ENCODE measurements at places on chromosomes 2 and 18.
A peak's percentile ranks its signal among the peaks of the same experiment; 100 is the strongest.

DNA sequence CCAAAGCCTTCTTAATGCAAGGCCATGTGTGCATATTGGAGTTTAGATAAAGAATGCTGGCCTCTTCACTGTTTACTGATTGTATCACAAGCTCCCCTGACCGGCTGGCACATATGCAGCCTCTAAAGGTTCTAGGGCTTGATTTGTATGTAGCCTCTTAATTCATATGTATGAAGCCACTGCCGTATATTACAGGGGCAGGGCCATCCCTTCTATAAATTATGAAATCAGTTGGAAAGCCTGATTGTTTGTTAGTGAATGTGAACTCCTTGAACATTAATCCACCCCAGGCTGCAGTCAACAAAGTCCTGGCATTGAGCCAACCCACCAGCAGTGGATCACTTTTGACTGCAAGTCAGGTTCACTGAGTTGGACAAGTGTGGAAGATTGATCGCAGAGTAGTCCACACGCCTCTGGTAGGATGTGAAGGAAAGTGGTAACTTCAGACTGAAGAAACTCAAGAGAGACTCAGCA lies 61.6 kb upstream of the PARD3B start:
- no peak for DNase-seq

GRCh38 chr2:226813148-226813701 lies 13.6 kb upstream of the IRS1 start:
- DNase-seq, result no peak

GRCh38 chr18:69947361-69948133 lies at the start of gene CD226:
CD226 (minus strand) TSS chr18:69947873; CDS start chr18:69947406, 467 bp downstream.
- peak; percentile 45 for DNase-seq

GRCh38 chr2:234444893-234445292 lies 52.0 kb downstream of the ARL4C start:
- DNase-seq, result peak; percentile 48

DNA sequence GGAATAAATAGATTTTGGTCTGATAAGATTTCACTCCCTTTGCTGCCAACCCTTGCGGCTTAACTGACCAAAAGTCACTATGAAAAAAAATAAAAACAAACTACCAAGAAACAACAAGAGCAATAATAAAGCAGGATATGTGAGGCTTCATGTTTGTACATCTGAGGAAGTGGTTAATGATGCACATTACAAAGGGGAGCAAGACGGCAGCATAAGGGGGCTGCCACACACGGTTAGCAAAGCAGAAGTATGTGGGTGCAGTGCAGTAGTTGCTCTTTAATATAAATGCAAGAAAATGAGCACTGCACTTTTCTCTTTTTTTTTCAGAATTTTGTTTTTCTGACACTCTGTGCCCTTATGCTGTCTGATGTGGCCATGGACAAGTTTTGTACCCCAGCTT lies 377.1 kb upstream of the CNTNAP5 start:
- no peak for DNase-seq

DNA sequence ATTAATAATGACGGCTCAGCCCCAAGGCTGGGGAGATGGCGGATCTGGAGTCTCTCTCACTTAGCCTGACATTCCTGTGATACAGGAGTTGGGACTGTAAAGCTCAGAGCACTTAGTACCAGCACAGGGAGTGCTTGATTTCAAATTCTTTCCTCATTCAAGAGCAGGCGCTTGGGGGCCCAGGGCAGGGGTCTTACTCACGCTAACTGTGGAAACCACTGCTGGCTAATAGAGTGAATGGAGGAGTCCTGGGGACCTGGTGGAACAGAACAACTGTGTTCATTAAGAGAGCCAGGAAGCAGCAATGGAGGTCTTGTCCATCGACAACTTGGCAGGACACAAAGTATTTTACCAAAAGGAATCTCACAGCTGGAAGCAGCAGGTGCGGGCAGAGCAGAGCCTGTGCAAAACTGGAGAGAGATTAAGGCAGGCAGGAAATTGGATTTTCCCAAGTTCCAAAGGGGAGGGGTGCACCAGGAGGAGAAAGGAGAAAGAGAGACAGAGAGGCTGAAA lies 358.9 kb downstream of the TNS1 start:
- DNase-seq, result no peak

GRCh38 chr2:74577448-74577847 lies 22.9 kb downstream of the DOK1 start:
- DNase-seq, result no peak

- no peak for DNase-seq
Measured at GRCh38 chr2:211114826-211115455, 558.5 kb downstream of the CPS1 start.

Measured in T-helper 2 cell treated with Interferon-gamma antibody and Interleukin-4, amounts not matched to agents 5 μg/mL and 100 μg/mL, for 36 hours (primary cell).